ENCODE measurements at places on chromosomes 5 and 9.

GRCh38 chr9:71812385-71812784 is 44.1 kb upstream of the CEMIP2 start:
- H3K36me3 ChIP-seq, result no peaks in the 10 kb centered on the region
- no peak overlapping the region for H3K4me3 ChIP-seq
- no peak for DNase-seq

DNA sequence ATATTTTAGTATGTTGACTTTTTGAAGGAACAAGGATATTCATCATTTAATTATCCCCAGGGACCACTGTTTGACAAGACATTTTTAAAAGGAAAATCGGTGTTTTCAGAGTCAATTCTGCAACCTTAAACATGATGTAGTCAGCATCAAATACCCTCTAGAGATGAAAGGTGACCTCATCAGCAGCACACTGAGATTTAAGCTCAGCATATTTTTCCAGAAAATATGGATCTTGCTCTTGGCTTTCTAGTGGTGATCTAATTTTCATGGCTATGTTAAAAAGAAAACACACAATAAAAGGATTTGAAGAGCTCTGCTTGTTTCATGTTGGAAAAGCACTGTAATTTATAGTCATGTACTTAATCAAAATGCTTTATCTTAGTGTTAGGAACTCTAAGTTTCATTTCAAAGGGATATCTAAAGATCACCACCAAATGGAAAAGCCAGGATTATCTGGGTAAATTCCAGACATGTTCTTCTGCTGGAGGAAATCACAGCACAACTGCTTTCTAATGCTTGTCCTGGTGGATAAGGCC is 487.2 kb downstream of the ENC1 start:
- no peaks in the 10 kb centered on the region for H3K27me3 ChIP-seq
- no peak overlapping the region for H3K27ac ChIP-seq
- no peak for DNase-seq

- peaks cover 5% of the 10 kb centered on the region for H3K27me3 ChIP-seq
- H3K4me1 ChIP-seq, result no peaks in the 10 kb centered on the region
- DNase-seq, result no peak
- no peak overlapping the region for H3K27ac ChIP-seq
- no peak overlapping the region for H3K4me3 ChIP-seq
Measured at GRCh38 chr9:132708239-132708638, 38.0 kb downstream of the GTF3C4 start.

- H3K27ac ChIP-seq, result no peak overlapping the region
- no peaks in the 10 kb centered on the region for H3K4me1 ChIP-seq
- DNase-seq, result no peak
- H3K36me3 ChIP-seq, result no peaks in the 10 kb centered on the region
- H3K4me3 ChIP-seq, result no peak overlapping the region
Measured at GRCh38 chr5:4561403-4561802, 578.7 kb upstream of the ADAMTS16 start.

Data from SK-N-SH (cell line).